Metanephros (tissue), 2 donors: ENCODE measurements at places on chromosomes 6 and 20. TPM values are rescaled to one million over a fixed set of nuclear protein-coding genes. Genes with fewer than 3 reads are reported as not detected.

RAET1G gene
- total RNA-seq, result 1.1 TPM

PMEPA1 gene
- total RNA-seq, result 14.2 TPM

SOX4 gene
- 136 TPM for total RNA-seq

BTN1A1 gene
- total RNA-seq, result not detected

MATN4 gene
- 0.99 TPM for total RNA-seq

CALHM4 gene
- not detected for total RNA-seq

SPTLC3 gene
- total RNA-seq, result 14.4 TPM

PGBD1 gene
- total RNA-seq, result 6.4 TPM

DDO gene
- 2.7 TPM for total RNA-seq

WFDC8 gene
- total RNA-seq, result not detected

ELOVL2 gene
- 2.3 TPM for total RNA-seq

MLN gene
- 0.53 TPM for total RNA-seq

TFEB gene
- total RNA-seq, result 18.3 TPM

ARMH2 gene
- total RNA-seq, result not detected

CCDC170 gene
- total RNA-seq, result 3.1 TPM

EPB41L1 gene
- 91.2 TPM for total RNA-seq

VNN1 gene
- total RNA-seq, result 0.35 TPM

CD40 gene
- total RNA-seq, result 3.0 TPM

DEFB132 gene
- 0.18 TPM for total RNA-seq

DBNDD2 gene
- 12.9 TPM for total RNA-seq

HLA-DMA gene
- 19.7 TPM for total RNA-seq

RHAG gene
- total RNA-seq, result 6.7 TPM

DEFB115 gene
- not detected for total RNA-seq

C6orf58 gene
- total RNA-seq, result not detected

ACTR5 gene
- total RNA-seq, result 10.5 TPM

EPPIN gene
- total RNA-seq, result not detected
